ENCODE measurements at places on chromosomes 5 and 9.

- no peak for DNase-seq
These were observed 49.0 kb upstream of the TNFSF15 start for GRCh38 chr9:114854736-114855355.

GRCh38 chr9:83636813-83637212 lies 13.9 kb downstream of the IDNK start:
- no peak for DNase-seq

DNA sequence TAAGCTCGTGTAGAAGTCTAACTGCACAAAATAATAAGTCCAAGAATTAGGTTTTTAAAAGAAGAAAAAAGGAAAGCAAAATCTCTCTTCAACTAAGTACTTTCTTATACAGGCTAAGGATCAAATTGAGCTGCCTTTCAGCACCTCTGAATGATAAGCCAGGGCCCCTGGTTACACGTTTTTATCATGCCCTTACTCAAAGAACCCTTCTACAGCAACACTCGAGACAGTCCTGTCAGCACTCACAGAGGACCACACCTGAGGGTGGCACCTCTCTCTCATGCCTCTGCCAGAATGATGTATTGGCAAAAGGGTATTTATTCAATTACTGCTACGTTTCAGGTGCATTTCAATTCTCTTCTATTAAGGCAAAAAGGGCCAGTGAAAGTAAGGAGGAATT lies 150.5 kb downstream of the BNC2 start:
- no peak for DNase-seq

GRCh38 chr5:107290780-107291398 lies 379.8 kb downstream of the EFNA5 start:
- no peak for DNase-seq

DNA sequence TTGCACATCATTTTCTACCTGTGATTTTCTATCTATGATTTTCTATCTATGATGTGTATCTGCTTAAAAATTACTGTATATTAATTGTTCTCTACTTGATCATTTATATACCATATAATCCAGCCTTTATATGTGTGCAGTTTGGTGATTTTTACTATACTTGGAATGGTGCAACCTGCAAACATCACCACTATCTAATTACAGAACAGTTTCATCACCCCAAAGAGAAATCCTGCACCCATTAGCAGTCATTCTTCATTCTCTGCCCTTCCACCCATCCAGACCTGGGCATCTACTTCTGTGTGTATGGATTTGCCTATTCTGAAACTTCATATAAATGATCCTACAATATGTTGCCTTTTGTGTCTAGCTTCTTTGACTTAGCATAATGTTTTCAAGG lies 51.3 kb downstream of the CARTPT start:
- DNase-seq = no peak

DNA sequence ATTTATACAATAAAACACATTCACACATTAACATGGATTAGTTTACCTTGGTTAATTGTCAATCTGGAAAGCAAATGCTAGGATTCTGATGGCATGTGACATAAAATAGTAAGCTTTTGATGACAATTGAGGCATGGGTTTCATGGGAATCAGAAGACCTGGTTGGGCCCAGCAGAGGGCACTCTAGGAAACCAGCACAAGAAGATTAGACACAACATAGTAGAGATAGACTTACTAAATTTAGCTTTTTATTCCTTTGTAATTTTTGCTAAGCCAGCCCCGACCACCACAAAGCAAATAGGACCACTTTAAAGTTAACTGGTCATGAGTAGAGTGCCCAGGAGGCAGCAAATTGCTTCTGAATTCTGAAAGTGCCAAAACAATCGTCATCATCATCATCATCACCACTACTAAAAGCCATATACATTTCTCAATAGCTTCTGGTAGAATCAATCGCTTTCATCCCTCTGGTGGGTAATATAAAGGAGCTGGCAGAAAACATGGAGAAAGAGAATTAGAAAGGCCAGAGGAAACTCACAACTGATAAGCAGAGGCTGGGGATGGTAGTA lies 163.2 kb downstream of the ARRDC3 start:
- DNase-seq = no peak

DNA sequence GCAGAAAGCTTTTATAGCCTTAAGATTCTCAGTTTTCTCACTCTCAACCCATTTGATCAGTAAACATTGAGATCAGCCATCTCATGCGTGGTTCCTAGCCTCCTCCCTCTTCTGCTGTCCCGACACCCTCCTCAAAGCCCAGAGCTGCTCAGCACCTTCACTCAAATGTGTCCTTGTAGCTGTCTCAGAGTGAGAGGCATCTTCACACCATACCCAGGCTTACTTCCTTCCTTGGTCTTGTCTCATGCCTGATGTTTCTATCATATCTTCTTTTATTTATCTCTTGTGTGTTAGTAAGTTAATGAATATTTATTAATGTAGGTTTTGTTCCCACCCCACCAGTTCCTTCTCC lies 72.4 kb upstream of the SNX2 start:
- DNase-seq = no peak

GRCh38 chr5:140595538-140596300 lies 31.1 kb downstream of the SLC35A4 start:
- no peak for DNase-seq
